SK-N-SH (cell line): ENCODE measurements at places on chromosomes 6 and 20.

DNA sequence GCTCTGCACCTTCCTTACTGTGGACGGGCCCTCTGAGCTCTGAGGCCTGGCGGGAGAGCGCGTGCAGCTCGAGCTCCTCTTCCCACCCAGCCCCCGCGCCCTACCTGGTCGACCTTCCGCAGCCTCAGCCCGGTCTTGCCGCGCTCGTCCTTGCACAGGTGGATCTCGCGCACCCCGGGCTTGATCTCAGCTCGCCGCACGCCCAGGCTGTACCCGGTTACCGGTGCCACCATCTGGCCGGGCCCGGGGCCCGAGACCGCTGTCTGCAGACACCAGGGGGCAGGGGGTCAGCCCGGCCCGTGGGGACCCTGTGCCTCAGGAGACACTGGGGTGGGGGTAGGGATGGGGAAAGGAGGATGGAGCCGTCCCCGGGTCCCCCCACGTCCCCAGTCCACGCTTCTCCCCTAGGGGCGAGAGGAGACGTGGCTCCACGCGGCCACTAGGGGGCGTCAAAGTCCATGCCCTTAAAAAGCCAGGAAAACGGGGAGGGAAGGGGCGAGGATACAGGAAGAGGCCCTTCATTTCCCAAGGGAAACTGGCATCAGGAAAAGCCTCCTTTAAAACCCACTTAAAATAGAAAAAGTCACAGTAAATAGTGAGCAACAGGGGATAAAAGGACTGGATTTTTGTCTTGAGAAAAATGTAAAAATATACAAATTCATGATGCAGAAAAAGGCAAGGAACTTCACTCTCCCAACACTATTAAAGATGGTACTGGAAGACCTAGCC is 15.5 kb downstream of the SDCBP2 start:
- no peak overlapping the region for H3K4me3 ChIP-seq
- H3K27me3 ChIP-seq = no peaks in the 10 kb centered on the region
- H3K27ac ChIP-seq = no peak overlapping the region

DNA sequence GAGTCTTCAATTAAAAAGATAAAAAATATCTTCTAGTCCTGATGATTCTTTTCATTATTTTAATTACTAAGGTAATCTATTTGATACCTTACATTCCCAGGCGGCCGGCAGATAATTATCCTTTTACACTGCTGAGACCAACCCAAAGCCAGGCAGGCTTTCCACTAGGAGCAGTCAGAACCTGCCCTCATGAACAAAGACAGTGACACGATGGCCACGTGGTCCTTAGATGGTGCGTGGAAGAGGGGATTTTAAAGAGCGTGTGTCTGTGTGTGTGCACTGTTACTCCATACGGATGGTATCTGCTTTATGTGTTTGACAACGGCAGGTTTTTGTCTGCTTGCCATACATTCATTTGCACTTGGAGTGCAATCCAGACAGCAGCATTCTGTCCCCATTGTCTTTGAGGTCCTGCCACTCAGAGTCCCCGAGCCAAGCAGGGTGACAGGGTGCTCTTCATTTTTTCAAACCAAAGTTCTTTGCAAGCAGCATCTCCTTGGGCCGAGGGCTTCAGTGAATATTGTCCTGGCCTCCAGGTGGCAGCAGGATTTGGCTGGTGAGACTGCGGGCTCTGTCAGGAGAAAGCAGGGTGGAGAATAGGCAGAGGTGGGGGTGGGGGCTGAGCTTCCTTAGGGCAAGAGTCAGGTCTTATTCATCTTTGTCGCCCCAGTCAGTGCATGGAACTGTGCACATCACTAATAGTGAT is 260.5 kb downstream of the NRN1 start:
- H3K27me3 ChIP-seq = no peaks in the 10 kb centered on the region
- H3K4me3 ChIP-seq = no peak overlapping the region
- peaks cover 62% of the 10 kb centered on the region for H3K4me1 ChIP-seq
- no peak overlapping the region for H3K27ac ChIP-seq
- H3K36me3 ChIP-seq = no peaks in the 10 kb centered on the region

DNA sequence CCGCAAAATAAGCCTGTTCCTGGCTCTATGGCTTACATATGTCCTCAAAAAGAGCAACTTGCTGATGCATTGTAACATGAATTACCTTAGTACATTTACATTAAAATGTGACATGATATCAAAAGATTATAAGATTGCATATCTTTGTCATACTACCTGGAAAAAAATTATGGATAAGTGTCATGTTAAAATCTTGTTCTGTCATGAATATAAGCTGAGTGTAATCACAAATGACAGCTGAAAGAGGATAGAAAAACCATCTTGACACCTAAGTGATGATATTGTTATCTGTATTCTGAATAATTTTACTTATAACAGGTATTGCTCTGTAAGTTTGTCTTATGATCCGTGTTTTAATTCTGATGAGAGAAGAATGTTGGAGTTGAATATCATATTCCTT is 503.0 kb upstream of the RNF217 start:
- H3K4me1 ChIP-seq = no peaks in the 10 kb centered on the region
- H3K36me3 ChIP-seq = no peaks in the 10 kb centered on the region
- no peaks in the 10 kb centered on the region for H3K27me3 ChIP-seq
- DNase-seq = no peak
- no peak overlapping the region for H3K4me3 ChIP-seq

DNA sequence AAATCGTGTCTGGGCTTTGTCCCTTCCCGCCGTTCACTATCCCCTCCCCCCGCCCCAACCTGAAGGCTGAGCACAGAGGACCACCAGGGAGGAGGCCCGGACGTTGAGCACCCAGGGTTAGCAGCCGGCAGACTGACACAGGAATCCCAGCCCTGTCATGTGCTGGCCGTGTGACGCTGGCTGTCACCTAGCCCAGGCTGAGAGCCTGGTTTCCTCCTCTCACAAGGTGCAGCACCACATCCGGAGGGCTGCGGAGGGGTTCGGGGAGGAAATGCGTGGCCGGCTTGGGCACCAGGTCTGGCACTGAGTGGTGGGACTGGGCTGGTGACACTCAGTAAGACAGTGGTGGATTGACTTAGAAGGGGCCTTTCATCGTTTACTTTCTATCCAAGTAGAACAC is 4.6 kb upstream of the LSM14B start:
- no peak overlapping the region for H3K27ac ChIP-seq
- no peak overlapping the region for H3K4me3 ChIP-seq
- H3K36me3 ChIP-seq = no peaks in the 10 kb centered on the region
- H3K27me3 ChIP-seq = no peaks in the 10 kb centered on the region
- no peak for DNase-seq
- H3K4me1 ChIP-seq = peaks cover 21% of the 10 kb centered on the region; the same call in 1 of the 2 replicates

DNA sequence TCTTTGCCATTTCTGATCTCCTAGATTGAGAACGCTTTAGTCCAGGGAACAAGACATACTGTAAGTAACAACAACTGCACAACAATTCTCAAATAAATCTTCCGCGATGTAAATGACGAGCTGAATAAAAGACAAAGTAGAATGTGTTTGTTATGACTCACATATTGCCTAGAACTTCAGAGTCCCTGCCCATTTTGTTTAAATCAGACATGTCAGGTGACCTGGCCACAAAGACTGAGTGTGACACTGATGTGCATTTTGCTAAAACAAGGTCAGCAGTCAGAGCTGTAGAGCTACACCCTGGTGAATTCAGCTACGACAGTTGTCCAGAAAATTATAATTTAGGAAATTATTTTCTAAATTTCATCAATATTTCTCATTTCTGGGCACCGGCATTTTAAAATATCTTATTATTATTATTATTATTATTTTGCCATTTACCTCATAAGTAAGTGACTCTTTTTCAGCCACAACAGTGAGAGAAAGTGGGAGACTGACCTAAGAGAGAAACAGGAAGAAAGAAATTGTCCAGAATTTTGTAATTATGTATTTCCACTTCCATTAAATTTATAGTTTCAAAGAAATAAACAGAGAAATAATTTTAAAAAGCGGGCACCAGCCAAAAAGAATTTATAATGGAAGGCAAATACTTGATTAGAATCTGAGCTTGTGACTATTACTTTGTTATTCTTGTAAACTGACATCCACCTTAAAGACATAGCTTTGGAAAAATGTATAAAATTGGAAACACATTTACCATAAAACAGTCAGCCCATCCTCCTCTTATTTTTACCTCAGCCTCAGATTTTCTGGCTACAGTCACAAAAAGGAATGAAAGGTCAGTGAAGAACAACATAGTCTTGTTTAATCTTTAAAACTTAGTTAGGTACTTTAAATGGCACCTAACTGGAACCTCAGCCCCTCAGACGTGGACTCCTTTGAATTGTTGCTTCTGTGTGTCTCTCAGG is 157.0 kb upstream of the CITED2 start:
- H3K36me3 ChIP-seq = no peaks in the 10 kb centered on the region
- H3K27ac ChIP-seq = peak overlapping the region; percentile 72

DNA sequence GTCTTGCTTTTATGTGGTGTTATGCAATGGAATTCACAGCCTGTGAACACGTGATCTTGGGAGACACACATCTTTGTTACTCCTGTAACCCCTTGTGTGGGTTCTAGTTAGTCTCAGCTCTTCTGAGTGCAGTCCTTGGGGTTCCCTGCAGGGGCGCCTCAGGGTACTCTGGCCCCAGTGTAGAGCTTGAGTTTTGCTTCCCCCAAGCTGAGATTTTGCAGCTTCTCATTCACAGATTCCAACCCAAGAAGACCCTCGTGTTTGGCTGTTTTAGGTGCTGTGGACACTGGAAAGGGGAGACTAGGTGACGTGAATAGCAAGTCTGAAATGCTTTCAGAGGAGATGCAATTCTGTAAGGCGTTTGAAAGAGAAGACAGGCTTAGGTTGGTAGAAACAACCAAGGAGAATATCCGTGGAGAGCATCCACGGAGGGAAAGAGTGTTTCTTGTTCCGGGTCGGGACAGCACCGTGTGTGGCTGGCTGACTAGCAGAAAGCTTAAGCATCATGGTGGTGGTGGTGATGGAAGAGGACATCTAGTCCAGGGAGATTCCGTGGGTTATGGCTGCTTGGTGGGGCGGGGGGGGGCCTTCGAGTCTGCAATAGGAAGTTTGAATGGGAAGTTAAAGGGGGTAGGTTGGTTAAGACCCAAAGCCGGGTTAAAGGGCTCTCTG is 30.1 kb downstream of the DUSP22 start:
- no peaks in the 10 kb centered on the region for H3K36me3 ChIP-seq
- H3K4me3 ChIP-seq = no peak overlapping the region
- H3K4me1 ChIP-seq = no peaks in the 10 kb centered on the region; the same call in 1 of the 2 replicates
- H3K27ac ChIP-seq = no peak overlapping the region
- DNase-seq = no peak
- H3K27me3 ChIP-seq = peaks cover 23% of the 10 kb centered on the region

- H3K36me3 ChIP-seq = peaks cover 9% of the 10 kb centered on the region; the same call in 1 of the 2 replicates
- H3K27ac ChIP-seq = peak overlapping the region; percentile 72; the same call in 1 of the 2 replicates
- H3K4me1 ChIP-seq = peaks cover 5% of the 10 kb centered on the region; the same call in 1 of the 2 replicates
- DNase-seq = no peak
- no peaks in the 10 kb centered on the region for H3K27me3 ChIP-seq
Observed at GRCh38 chr20:10667077-10667401, 6.8 kb downstream of the JAG1 start.

DNA sequence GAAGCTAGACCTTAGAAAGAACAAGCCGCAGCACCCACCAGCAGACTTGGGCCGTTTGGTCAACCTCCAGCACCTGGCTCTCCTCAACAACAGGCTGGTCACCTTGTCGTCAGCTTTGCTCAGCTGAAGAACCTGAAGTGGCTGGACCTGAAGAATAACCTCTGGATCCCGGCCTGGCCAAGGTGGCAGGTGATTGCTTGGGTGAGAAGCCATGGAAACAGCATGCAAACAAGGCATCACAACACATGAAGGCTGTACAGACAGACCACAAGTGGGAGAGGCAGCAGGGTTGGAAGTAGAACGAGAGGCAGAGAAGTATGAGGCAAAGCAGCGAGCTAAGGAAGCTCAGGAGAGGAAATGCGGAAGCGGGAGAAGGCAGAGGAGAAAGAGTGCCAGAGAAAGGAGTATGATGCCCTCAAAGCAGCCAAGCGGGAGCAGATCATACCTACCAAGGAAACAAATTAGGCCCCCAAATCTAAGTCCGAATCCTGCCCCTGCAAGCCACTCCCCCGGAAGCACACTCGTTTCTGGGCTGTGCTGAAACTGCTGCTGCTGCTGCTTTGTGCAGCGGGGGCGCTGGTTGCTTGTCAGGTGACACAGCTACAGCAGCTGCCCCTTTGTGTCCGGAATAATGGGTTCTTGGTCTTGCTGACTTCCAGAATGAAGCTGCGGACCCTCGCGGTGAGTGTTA is 121.6 kb upstream of the LGSN start:
- no peak overlapping the region for H3K27ac ChIP-seq
- H3K36me3 ChIP-seq = no peaks in the 10 kb centered on the region
- peak; percentile 14 for DNase-seq
- H3K27me3 ChIP-seq = peaks cover 2% of the 10 kb centered on the region; the same call in 1 of the 2 replicates
- H3K4me1 ChIP-seq = no peaks in the 10 kb centered on the region
- no peak overlapping the region for H3K4me3 ChIP-seq

DNA sequence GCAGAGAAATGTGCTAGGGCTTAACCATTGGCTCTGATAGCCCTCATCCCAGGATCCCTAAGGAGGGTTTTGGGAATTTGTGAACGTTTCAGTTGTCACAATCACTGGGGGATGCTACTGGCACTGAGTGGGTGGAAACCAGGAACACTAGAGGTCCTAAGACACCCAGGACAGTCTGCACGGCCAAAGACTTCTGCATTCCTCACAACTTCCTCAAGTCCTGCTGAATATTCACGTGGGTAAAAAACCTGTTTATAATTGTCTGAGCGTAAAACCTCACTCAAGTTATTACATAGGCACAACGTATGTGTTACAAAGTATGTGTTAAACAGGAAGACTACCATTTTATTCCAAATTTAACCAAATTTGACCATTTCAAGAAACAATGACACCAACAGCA is 52.4 kb downstream of the GMDS start:
- H3K36me3 ChIP-seq = no peaks in the 10 kb centered on the region
- H3K27me3 ChIP-seq = no peaks in the 10 kb centered on the region
- no peak overlapping the region for H3K27ac ChIP-seq

- H3K4me3 ChIP-seq = no peak overlapping the region
- peaks cover 10% of the 10 kb centered on the region; the same call in 1 of the 2 replicates for H3K27me3 ChIP-seq
- no peak for DNase-seq
- no peak overlapping the region for H3K27ac ChIP-seq
- no peaks in the 10 kb centered on the region for H3K36me3 ChIP-seq
Observed at GRCh38 chr20:546353-546752, 2.8 kb upstream of the CSNK2A1 start.

GRCh38 chr6:147117011-147117410 is 87.2 kb upstream of the STXBP5 start:
- no peak for DNase-seq
- H3K4me1 ChIP-seq = no peaks in the 10 kb centered on the region; the same call in 1 of the 2 replicates
- no peaks in the 10 kb centered on the region for H3K36me3 ChIP-seq
- no peak overlapping the region for H3K27ac ChIP-seq
- no peaks in the 10 kb centered on the region for H3K27me3 ChIP-seq

- no peaks in the 10 kb centered on the region for H3K36me3 ChIP-seq
- no peak for DNase-seq
- no peaks in the 10 kb centered on the region for H3K4me1 ChIP-seq
- no peaks in the 10 kb centered on the region for H3K27me3 ChIP-seq
- H3K27ac ChIP-seq = no peak overlapping the region
Observed at GRCh38 chr6:44500074-44500473, 112.6 kb downstream of the CDC5L start.
